ENCODE measurements at places on chromosomes 6 and 20.

- no peak for DNase-seq
Observed at GRCh38 chr6:79152269-79152737, 74.2 kb upstream of the PHIP start.

GRCh38 chr6:79868098-79868722 lies 79.1 kb downstream of the ELOVL4 start:
- DNase-seq = peak; percentile 47

GRCh38 chr6:81590314-81590691 lies 162.2 kb downstream of the TENT5A start:
- DNase-seq = no peak

GRCh38 chr6:157438611-157439111 lies 57.7 kb downstream of the ZDHHC14 start:
- DNase-seq = no peak

DNA sequence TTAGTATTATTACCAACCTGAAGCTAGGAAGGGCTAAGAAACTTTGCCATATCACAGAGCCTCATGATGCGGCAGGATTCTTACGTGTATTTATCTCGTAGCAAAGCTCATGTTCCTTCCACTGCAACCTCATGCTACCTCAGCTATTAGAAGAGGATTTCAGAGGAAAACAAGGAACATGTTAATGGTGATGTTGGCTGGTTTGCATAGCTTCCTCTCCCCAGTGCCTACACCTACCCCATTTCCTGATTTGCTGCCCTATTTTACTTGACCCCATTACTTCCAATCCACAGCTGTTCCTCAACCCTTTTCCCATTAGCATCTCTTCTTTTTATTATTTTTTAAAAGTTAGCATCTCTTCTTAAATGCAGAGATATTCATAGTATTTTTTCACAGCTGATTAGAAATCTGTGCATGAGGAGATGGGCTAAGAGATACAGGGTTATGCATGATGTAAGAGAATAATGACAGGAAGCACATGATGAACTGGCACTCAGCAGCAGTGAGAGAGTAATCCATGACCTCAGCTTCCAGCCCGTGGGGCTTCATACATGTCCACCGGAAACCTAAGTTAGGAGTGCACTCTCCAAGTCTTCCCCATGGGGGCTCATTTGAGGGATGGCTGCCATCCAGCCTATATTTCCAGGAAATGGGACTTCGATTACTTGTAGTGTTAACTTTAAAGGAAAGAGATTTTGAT lies 106.1 kb upstream of the ASF1A start:
- no peak for DNase-seq

DNA sequence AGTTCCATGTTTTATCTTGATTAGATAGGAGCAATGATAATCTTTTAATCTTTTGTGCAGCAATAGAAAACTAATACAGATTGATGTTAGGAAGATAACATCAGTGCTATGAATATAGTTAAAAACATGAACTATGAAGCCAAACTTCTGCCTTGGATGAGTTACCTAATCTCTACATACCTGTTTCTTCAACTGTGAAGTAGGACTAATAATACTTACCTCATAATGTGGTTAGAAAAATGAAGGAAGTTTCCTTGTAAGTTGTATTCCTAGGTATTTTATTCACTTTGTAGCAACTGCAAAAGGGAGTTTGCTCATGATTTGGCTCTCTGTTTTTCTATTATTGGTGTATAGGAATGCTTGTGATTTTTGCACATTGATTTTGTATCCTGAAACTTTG lies 111.9 kb downstream of the FRK start:
- DNase-seq = no peak

GRCh38 chr6:130032758-130033340 lies 14.5 kb downstream of the L3MBTL3 start:
- no peak for DNase-seq
